ENCODE measurements at places on chromosomes 6 and 20.
A peak's percentile ranks its signal among the peaks of the same experiment; 100 is the strongest.

GRCh38 chr20:41185013-41185757 lies 47.8 kb downstream of the PLCG1 start:
- no peak for DNase-seq

GRCh38 chr6:131758920-131759319 lies 48.1 kb upstream of the CTAGE9 start:
- no peak for DNase-seq

GRCh38 chr6:163496205-163496604 lies 81.7 kb downstream of the QKI start:
- DNase-seq: no peak

GRCh38 chr20:45223136-45223535 lies 2.0 kb downstream of the SEMG2 start:
- DNase-seq: no peak

- DNase-seq: no peak
Observed at GRCh38 chr20:56724241-56724757, 95.2 kb downstream of the TFAP2C start.

GRCh38 chr20:20953738-20954618 lies 152.2 kb downstream of the LINC00237 start:
- peak; percentile 66 for DNase-seq

DNA sequence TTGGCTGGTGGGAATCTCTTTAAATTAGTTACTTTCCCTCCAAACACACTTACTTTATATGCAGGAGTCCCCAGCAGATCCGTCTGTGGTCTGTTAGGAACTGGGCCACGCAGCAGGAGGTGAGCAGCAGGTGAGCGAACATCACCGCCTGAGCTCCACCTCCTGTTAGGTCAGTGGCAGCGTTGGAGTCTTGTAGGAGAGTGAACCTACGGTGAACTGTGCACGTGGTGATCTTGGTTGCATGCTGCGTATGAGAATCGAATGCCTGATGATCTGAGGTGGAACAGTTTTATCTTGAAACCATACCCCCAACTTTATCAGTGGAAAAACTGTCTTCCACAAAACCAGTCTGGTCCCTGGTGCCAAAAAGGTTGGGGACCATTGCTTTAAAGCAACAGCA lies 5.0 kb downstream of the SERPINB6 start:
- DNase-seq: no peak

DNA sequence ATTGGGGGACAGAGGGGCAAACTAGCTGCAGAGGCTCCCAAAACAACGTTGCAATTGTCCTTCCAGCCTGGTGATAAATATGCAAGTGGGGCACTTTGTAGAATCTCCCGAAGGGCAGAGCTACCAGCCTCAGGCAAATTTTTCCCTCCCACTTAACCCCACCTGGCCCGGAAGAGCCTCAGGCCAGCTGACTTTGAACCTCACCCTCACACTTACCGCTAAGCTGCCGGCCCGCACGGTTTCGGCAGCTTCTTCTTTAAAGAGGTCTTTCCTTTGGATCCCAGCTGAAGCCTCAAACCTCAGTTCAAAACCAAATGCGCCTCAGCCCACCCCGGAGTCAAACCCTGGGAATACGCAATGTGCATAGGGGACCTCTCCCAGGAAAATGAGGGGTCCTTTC lies 2.5 kb downstream of the OVOL2 start:
- no peak for DNase-seq

GRCh38 chr6:158232316-158233213 lies 64.4 kb downstream of the GTF2H5 start:
- peak; percentile 55 for DNase-seq

GRCh38 chr6:33794910-33795623 lies 6.1 kb upstream of the LEMD2 start:
- no peak for DNase-seq

DNA sequence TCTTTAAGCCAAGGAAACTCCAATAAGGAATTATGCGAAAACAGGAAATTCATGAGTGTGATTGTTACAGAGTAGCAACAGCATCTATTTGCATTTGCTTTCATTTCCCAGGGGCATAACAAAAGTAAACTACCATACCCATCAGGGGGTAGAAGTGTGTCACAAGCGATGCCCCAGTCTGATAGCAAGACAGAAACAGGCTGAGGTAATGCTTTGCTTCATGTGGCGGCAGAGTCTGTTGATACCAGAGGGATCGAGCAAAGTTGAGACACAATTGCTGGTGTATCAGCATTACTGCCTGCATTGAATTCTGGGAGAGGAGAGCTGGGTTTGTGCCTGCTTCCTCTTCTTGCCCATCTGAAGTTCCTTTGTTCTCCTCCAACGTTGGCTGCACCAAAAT lies 51.2 kb upstream of the LYRM2 start:
- no peak for DNase-seq

DNA sequence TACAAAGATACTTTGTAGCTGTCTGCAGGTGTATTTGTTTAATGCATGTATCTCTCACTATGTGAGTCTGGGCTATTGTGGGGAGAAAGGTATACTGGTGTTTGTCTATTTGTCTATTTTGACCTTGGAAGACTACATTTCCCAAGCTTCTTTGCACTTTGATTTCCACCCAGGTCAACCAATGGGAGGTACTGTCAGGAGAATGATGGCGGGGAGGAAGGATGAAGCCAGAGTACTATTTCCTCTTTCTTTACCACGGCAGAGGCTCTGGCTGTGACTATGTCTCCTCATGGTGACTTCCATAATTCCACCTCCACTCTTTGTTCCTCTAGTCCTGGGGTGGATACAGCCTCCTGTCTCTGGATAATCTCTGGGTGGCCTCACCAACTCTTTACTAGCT lies 23.1 kb downstream of the LBP start:
- no peak for DNase-seq

DNA sequence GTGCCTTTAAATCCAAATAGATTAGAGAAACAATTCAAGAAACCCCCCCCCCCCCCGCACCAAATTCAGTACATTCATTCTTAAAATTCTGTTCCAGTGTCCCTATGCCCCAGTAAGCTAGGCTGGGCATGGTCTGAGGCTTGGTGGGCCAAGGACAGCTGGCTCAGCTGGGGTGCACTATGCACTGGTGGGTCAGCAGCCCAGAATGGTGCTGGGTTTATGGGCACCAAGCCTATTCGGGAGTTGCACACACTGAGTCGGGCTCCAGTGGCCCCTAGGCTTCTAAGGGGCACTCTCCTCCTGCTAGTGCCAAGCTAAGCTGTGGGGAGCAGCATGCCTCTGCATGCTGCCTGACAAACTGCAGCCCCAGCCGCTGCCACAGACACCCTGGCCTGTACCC lies 20.1 kb upstream of the HLA-B start:
- no peak for DNase-seq

DNA sequence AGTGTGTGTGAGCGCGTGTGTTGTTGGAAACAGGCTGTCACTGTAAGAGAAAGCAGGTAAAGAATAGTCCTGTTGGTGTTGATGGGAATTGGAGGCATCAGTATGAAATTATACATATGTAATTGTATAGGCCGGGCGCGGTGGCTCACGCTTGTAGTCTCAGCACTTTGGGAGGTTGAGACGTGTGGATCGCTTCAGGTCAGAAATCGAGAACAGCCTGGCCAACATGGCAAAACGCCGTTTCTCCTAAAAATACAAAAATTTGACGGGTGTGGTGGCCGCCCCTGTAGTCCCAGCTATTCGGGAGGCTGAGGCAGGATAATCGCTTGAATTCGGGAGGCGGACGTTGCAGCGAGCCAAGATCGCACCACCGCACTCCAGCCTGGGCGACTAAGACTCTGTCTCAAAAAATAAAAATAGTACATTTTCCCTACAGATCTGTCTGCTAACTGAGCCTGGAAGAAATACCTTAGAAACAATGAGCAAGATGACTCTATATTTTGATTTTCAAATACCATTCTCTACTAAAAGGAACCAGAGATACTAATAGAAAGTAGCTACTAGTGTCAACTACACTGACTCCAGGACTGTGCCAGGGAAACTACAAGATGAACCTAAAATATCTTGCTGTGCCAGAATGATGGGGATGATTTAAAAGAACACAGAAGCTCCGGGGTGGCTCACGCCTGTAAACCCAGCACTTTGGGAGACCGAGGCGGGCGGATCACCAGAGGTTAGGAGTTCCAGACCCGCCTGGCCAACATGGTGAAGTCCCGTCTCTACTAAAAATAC lies 110.8 kb downstream of the TRIM27 start:
- no peak for DNase-seq
